ENCODE measurements at places on chromosomes 16 and 17. TPM values are rescaled to one million over a fixed set of nuclear protein-coding genes. Genes with fewer than 3 reads are reported as not detected.

Gene TM4SF5
- total RNA-seq, result not detected

Gene CDRT15L2
- not detected for total RNA-seq

Gene MYH11
- total RNA-seq, result 0.10 TPM

Gene KCNJ16
- 0.27 TPM for total RNA-seq

Gene EVPLL
- total RNA-seq, result not detected

Gene KCNH6
- 4.1 TPM for total RNA-seq

Gene UMOD
- total RNA-seq, result not detected

Gene SAMD14
- total RNA-seq, result 95.0 TPM

Gene CMC2
- total RNA-seq, result 76.2 TPM

Gene ANKFN1
- 0.96 TPM for total RNA-seq

Gene VPS35L
- 57.1 TPM for total RNA-seq

Gene USP43
- total RNA-seq, result 0.22 TPM

Gene PIK3R5
- total RNA-seq, result not detected

Gene TBX21
- not detected for total RNA-seq

Gene CCDC40
- total RNA-seq, result 25.3 TPM

Gene EVI2A
- not detected for total RNA-seq

Gene CTRB2
- total RNA-seq, result not detected

Gene FUS
- total RNA-seq, result 473 TPM
